ENCODE measurements at places on chromosomes 5 and 9.
A peak's percentile ranks its signal among the peaks of the same experiment; 100 is the strongest.

- no peak for DNase-seq
Measured at GRCh38 chr9:89434636-89435035, 63.3 kb downstream of the SEMA4D start.

DNA sequence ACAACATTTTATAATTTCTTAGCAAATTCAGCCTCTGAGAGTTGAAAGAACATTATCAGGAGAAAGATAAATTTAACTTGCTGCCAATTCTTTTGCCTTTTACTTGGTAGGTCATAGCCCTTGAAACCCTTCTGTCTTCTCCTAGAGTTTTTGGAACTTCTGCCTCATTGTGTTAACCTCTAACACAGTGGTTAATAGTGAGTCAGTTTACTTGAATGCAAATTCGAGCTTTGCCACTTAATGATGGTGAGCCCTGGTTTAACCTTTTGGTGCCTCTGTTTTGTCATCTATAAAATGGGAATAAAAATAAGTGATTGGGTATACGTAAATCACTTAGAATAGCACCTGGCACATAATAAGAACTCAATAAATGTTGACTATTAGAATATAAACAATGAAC lies 1.8 kb upstream of the INIP start:
- DNase-seq, result no peak

- no peak for DNase-seq
Measured at GRCh38 chr9:8489835-8490234, 690.3 kb upstream of the DMAC1 start.

- DNase-seq, result no peak
Measured at GRCh38 chr5:88934439-88934838, 51.5 kb upstream of the MEF2C start.

DNA sequence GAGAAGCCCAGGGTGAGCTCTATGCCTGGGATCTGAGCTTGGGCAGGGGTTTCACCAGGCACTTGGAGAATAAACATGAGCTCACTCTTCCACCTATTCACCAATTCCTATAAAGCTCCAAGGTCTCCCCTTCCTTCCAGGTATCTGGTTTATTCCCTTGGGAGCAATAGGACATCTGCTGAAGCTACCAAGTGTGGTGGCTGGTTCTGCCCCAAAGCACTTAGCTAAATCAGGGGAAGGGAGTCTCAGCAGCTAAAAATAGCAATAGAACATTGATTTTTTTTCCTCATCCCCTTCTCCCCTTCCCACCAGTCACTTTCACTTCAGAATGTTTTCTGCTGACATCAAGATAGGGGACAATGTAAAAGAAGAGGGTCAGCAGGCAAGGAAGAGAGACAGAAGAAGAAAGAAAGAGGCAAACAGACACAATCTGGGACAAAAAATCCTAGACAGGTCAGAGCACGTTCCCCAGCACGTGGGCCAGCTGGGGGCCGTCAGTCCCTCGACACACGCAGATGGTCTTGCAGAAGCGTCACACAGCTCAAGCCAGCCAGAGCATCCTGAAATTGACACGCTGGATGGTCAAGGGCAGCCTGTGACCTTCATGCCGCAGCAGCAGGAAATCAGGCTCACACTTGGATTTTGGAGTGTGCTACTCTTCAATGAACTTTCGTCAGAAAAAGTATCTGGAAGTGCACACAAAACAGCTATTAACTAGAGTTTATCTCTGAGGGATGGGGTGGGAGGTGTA lies 176.0 kb downstream of the ZNF608 start:
- DNase-seq, result no peak

- peak; percentile 90 for DNase-seq
Measured at GRCh38 chr5:72179028-72179815, 71.9 kb downstream of the MAP1B start.

GRCh38 chr5:151047814-151048425 lies 27.5 kb downstream of the GPX3 start:
- no peak for DNase-seq

- no peak for DNase-seq
Measured at GRCh38 chr9:91773156-91773555, 176.9 kb downstream of the ROR2 start.

- no peak for DNase-seq
Measured at GRCh38 chr5:103444333-103445038, 118.1 kb downstream of the NUDT12 start.

DNA sequence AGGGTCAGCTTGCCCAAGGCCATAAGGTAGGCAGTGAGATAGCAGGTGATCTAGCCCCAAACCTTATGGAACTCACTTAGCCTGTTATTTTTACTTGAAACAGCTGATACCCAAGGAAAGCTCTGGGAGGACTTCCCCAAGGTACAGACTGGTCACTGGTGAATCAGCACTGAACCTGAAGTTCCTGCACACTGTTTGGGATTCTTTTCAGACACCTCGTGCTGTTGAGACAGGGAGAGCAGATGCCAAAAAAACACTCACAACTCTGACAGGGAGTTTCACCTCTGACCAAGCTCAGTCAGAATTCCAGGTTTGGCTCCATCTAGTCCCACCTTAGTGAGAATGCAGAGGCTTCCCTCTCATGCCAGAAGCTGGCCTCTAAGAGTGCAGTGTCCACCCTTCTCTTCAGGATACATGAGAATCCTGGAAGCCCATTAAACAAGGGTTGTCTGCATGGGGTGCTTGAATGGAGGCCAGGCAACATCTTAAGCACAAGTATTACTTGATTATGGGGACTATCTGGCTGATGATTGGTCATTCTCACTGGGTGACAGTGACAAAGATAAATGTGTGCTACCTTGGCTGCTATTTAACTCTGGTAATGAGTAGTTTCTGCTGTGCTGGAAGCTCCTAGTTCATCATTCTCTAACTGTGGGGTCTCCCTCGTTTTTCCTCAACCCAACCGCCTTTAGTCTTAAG lies 122.8 kb upstream of the SLIT3 start:
- DNase-seq, result no peak

- DNase-seq, result peak; percentile 17
Measured at GRCh38 chr5:6676702-6677101, 36.5 kb upstream of the TENT4A start.

GRCh38 chr5:158560170-158560569 lies 539.5 kb downstream of the EBF1 start:
- peak; percentile 7 for DNase-seq

DNA sequence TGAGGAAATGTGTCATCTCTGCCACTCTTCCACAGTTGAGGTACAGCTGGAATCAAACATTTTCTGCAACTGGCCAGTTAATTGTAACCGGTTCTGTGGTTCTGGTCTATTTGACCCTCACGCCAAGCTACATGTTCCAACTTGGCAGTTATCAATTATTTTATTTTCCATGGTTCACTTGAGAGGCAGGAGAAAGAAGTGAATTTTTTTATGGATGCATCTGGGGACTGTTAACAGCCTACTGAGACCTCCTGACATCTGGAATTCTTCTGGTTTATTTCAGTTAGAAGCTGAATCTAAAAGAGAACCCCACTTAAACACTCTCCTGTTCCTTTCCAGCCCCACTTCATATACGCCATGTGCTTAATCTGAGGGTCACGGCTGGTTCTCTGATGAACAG lies 372.3 kb downstream of the DNAH5 start:
- no peak for DNase-seq

GRCh38 chr5:76689321-76690036 lies 26.4 kb upstream of the F2R start:
- peak; percentile 92 for DNase-seq

- DNase-seq, result no peak
Measured at GRCh38 chr5:104731331-104731730, 1168.7 kb upstream of the NUDT12 start.

DNA sequence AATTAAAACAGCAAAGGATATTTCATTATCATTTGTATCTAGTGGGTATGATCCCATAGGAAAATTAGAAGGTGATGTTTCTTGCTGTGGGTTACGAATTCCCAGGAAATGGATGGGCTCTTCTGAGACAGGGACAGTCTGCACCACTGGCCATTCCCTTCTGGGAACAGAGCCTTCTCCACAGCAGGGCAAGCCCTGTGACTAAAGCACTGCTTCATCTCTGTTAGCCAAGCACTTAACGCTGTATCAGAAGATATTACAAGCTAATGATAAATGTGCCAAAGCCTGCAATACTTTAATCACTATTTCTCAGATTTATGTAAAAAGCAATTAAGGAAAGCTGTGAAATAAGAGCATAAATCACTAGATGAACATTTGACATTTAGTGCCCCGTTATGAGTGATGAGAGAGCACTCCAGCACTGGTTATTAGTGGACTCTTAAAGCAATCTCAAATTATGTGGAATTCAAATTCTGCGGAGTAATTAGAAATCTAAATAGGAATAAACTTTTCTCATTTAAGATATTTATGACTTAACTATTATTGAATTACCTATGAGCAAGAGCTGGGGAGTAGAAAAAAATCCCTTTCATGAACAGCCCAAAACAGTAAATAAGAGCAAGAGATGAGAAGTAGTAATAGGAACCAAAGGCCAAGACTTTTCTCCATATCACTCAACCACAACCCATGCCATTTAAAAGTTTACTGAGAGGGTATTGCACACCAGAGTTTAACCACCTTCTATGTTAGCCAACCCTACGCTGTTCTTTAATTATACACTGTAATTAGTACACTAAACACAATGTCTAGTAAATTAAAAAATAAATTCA lies 49.2 kb downstream of the FAM240B start:
- no peak for DNase-seq

GRCh38 chr9:21479152-21479702 lies 2.9 kb downstream of the IFNE start:
- DNase-seq, result no peak

GRCh38 chr9:126700903-126701812 lies 87.4 kb downstream of the LMX1B start:
- DNase-seq, result no peak

Data from iris pigment epithelial cell (primary cell).